ENCODE measurements at places on chromosomes 5 and 9.

GRCh38 chr9:34570809-34571480 lies 18.6 kb downstream of the CNTFR start:
- no peak for DNase-seq

DNA sequence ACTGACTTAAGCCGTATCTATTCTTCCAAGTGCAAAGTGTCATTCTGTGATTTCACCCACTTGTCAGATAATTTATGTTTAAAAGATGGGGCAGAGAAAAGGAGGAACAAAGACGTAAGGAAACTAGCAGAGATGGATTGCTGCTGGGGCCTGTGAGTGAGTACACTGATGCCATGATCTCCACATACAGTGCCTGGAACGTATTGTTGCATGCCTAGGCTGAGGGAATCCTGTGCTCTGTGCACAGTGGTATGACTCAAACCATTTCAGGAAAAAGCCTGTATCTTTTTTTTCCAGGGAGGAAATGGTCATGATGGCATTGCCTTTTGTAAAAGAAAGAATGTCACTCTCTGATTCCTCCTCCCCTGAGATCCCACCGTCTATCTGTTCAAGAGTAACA lies 359.5 kb upstream of the ADAMTS16 start:
- DNase-seq, result no peak

DNA sequence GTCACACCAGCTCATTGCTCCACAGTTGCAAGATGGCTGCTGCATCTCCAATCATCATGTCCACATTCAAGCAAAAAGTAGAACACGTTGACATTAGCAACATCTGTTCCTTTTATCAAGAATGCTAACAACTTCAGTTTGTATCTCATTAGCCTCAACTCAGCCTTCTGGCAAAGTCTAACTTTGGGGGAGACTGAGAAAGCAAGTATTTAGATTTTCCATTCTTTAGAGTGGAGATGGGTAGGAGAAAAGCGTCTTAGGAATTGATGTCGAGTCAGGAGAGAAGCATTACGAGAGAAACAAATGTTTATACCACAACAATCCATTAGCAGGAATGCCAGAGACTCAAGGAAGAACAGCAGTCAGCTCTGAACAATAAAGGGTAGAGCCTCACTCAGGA lies 446.3 kb downstream of the ENC1 start:
- no peak for DNase-seq

DNA sequence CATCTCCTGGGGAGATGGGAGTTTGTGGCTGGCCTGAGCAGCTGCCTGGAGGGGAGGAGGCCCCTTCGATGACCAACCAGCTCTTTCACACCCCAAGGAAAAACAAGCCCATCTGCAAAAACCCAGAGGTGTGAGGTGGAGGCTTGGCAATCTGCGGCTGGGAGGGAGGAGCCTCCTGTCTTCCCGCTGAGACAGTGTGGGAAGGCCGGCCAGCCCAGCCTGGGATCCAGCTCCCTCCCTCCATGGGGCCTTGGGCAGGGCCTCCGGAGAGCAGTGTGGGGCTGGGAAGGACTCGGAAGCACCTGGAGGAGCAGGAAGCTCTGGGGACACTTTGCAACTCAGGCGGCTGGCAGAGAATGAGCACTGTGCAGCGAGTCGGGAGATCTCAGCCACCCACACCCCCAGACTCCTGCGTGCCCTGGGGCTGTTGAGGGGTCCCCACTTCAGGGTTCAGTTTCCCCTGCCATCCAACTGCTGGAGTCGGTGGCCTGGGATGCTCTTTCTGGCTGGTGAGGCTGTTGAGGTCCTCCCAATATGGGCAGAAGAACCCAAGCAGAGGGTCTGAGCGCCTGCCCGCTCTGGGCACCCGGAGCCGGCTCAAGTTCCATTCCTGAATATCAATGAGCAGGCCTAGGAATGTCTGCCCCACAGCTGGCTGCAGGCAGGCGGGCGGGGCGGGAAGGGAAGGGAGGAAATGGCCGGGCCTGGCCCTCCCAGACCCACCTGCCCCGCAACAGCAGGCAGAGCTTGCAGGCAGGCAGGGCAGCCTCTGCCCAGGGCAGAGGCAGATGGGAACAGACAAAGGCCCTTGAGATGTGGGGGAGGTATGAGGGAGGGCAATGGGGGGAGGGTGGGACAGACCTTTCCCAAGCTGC lies 101.1 kb downstream of the FGF18 start:
- no peak for DNase-seq

GRCh38 chr9:106864373-106865143 lies 1.6 kb downstream of the ZNF462 start:
- no peak for DNase-seq

DNA sequence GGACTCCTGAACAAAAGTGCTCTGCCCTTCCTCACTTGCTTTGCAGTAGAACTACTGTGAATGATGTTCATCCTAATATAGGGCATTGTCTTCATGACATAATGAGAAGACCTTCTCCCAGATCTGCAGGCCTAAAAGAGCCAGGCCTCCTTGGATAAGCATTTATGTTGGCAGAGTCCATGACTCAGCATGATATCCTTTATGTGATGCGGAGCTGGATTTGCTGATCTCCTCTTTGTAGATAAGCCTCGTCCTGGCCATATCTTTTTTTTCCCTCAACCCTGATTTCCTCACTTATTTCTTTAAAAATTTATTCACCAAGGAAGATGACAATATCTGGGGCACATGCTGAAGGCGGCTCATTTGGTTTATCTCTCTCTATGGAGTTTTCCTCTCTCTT lies 62.4 kb upstream of the TAS2R1 start:
- DNase-seq, result no peak

DNA sequence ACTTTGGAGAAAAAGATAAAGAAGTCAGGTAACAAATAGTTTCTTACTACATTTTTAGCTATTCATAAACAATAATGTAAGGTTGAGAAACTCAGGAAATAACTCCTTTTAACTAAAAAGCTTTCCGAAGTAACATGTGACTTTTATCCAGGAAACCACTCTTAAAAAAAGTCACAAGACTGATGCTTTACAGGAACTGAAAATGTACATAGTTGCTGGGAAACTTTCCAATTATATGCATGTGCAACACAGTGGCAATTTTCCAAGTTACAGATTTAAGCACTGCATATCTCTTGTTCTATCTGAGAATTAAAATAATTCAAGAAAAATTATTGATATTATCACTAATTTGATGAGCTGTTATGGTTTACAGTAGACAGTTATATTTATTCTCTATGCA lies 105.2 kb downstream of the CDH10 start:
- DNase-seq, result no peak

GRCh38 chr5:22621084-22621483 lies 232.1 kb downstream of the CDH12 start:
- no peak for DNase-seq

DNA sequence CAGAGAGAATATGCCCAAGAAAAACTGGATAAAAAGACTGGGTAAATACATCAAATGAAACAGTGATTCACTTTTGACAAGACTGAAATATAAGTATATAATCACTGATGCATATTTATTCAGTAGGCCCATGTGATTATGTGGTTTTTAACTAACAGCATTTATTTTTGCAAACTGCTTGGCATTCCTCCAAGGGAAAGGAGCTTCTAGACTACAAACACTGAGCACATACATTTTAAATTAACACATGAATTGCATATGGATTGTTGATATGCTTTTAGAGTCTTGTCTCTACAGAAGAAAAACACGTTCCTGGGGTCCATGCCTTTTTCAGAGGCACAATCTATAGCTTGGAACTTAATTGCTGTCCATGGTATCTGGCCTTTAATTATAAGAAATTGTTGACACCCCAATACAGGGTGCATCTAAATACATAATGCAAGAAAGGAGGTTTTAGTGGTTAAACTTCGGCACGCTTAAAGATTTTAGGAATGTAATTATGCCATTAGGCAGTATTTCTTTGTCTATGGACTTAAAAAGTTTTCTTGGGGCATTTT lies 6.9 kb upstream of the MEIKIN start:
- DNase-seq, result no peak

GRCh38 chr5:135505973-135506372 lies 29.8 kb downstream of the NEUROG1 start:
- no peak for DNase-seq

DNA sequence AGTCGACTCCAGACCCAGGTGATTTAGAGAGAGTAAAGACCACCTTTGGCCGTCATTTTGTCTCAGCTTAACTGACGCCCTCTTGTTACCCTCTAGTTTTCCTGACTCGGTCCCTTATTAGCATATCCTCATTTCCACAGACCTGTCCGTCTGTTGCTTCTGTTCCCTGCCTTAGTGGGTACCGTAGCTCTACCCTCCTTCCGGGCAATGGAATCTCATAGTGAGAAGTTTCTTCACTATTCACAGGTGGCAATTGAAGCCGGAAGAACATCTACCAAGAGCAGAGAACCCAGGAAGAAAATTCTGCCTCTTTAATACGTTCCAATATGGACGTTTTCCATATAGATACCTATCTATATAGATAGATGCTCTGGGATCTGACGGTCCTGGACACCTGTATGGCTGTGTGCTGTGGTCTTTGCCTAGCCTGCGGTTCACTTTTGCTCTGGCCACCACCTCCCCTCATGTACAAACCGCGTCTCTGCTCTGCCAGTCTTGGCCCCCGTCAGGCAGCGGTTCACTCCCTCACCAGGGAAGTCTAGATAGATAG lies 652 bp upstream of the TMEM161B start:
- peak; percentile 30 for DNase-seq

GRCh38 chr9:18710065-18710464 lies 236.1 kb downstream of the ADAMTSL1 start:
- no peak for DNase-seq

- no peak for DNase-seq
Measured at GRCh38 chr9:134225186-134225585, 60.8 kb upstream of the RNU6ATAC start.

DNA sequence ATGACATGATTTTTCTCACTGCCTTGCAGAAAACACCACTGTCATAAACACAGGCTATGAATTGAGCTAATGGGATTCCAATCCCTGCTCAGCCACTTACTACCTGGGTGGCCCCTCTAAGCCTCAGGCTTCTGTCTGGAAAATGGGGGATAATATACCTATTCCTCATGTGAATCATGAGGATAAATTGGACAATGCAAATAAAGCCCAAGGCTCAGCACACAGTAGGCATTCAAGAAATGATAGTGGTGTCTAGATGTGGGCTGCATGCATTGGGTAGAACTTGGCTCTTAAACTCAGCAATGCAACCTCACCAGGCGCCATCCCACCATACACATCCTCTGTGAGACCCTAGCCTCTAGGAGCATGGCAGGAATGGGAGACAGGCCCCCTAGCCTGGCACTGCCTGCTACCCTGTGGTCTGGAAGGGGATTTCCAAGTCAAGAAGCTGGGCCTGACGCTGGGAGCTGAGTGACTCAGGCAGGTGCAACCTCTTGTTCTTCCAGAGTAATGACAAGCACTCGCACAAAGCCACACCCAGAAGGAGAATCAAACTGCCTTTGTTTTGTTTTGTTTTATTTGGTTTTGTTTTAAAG lies 2.3 kb upstream of the TNIP1 start:
- peak; percentile 84 for DNase-seq

DNA sequence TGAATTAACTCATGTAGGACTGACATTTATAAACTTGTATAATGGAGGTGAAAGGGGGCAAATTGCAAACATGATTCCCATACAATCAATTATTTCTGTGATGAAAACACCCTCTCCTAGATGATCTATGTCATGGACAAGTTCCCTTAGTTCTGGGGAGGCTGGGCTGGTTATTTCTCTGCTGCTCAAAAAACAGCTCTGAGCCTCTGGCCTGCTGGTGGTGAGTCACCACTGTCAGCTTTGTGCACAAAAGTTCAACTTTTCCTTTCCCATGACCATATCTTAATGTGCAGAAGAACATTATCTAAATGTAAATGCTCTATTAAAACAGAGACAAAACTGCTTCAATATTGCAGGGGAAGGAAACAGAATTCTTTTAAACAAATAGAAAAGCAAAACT lies 85.0 kb downstream of the HMHB1 start:
- peak; percentile 20 for DNase-seq

- no peak for DNase-seq
Measured at GRCh38 chr9:71515107-71515506, 253.2 kb downstream of the CEMIP2 start.

DNA sequence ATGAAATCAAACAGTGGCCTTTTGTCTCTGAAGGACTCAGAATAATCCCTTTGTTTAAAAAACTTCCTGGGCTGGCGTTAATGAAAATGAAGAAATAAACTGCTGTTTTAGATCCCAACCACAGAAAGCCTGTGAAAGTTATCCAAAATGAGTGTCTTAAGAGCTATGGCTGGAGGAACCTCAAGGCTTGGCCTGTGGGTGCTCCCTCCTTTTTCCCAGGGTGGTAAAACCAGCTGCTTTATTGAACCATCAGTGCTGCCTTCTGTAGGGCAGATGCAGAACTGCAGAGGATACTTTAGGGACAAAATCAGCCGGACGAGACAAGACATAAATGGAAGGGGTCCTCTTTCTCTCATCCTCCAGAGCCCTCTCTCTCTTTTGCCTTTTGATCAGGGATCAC lies 100.9 kb downstream of the SMARCA2 start:
- DNase-seq, result peak; percentile 24

- DNase-seq, result no peak
Measured at GRCh38 chr5:71662381-71662780, 56.7 kb upstream of the CARTPT start.
